ENCODE measurements at places on chromosomes 12 and 14.
A peak's percentile ranks its signal among the peaks of the same experiment; 100 is the strongest.

- DNase-seq: no peak
These were observed 22.3 kb upstream of the ALX1 start for GRCh38 chr12:85257671-85258070.

DNA sequence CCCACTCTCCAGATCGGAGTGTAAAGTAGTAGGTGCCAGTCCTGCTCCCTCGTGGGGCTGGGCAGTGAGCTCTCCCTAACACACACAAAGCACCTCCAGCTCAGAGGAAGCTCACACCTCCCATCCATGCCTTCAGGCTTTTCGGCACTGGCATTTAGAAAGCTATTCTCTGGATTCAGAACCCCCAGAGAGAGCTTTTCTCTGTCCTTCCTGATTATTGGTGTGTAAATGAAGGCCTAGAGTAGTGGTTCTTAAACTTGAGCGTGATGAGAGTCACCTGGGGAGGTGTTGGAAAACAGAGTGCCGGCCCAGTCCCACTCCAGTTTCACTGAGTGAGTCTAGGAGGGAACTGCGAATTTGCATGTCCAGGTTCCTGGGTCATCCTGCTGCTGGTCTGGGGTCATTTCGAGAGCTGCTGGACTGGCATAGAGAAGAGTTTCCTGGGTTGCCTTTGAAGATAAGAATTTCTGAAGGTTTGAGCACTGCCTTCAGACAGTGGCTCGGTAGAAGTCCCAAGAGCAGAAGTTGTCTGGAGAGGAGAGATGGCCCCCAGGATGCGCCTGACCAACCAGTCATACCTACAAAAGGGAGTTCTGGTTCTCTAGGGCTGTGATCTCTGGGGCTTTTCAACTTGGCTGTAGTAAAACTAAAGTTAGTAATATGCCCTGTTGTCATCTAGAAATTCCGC lies 15.1 kb downstream of the CD9 start:
- no peak for DNase-seq

DNA sequence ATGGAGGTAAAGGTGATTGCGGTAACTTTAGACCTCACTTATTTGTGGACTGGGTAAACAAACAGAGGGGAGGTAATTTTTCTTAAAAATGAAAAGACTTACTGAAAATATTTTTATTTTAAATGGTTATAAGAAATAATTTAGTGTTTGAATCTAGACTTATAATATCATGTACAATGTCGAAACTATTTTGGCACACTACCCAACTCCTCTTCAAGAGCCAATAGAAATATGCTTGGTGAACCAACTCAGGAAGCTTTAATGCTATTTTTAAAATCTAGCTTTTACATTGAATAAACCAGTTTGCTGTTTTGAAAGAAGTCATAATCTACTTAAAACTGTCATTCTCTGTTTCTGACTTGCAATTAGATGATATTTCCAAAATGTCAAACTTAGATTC lies 175.8 kb upstream of the NPAS3 start:
- no peak for DNase-seq

- no peak for DNase-seq
These were observed 196.3 kb downstream of the TRHDE start for GRCh38 chr12:72468505-72468904.

DNA sequence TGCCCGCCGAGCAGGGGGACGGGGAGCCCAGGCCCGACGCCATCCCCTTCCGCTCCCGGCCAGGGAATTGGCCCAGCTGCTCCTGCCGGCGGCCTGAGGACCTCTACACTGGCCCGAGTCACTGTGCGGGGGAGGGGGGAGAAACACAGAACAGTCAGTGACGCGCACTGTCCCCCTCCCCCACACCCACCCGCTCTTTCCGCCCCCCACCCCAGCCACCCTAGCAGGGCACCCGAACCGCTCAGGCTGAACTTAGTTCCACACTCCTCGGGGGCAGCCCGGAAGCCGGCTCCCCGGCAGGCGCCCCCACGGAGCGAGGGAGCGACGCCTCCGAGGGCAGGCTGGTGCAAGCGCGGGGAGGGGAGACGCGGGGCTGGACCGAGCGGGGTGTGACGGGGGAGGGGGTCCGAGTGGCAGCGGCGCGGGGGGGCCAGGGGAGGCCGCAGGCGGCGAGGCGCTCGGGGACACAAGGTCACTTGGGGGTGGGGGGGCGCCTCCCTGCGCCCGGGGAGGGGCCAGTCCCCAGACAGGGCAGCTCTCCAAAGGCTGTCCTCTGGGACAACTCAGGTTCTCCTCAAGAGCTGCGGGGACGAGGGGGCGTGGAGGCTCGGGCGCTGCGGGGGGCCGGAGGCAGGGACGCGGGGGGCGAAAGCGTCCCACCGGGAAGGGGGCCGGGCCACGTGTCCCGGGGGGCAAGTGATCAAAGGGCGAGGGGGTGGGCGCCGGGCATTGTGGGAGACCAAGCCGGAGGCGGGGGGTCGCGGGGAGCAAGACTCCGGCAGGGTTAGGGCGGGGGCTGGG lies 648 bp downstream of the CHD4 start:
- no peak for DNase-seq

DNA sequence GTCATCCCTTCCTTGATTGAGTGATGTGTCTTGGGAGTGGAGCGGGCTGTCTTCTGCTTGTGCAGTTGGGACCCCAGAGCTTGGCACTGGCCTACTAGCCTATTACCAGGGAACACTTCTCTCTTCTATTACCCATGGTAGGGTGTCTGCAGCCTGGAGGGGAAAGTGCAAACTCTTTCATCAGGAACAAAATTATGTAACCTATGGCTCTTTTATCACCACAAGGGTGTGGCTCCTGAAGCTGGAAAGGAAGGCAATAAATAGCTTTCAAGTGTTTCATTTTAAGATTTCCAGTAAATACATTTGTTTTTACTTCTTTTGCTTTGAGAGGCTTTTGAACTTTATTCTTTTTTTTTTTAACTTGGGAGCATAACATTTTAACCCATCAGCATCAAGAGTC lies 349.7 kb upstream of the FAR2 start:
- DNase-seq: no peak

DNA sequence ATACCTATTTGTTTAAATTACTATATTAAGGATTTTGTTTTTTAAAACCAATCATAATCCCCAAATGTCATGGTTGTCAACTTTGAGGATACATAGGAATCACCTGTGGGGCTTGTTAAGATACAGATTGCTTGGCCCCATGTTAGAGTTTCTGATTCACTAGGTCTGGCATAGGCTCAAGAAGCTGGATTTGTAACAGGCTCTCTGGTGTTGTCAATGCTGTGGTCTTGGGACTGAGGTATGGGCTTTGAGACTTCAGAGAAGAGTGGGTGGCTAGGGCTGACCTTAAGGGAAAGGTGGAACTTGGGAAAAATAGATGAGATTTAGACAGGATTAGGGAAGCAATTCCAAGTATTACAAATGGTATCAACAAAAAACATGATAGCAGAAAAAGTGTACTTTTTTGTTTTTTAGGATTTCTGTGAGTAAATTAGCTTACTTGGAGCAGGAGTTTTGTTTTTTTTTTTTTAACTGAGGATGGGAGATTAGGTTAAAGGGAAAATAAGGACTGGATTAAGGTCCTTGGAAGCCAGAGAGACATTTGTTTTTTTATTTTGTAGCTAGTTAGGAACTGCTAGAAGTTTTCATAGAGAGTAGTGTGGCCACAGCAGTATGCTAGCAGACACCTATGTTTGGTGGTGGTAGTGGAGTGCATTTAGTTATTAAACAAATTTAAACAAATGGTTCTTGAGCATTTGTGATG lies 88.6 kb downstream of the RAD51B start:
- no peak for DNase-seq

GRCh38 chr12:30989754-30990153 lies 63.2 kb downstream of the TSPAN11 start:
- peak; percentile 91 for DNase-seq

DNA sequence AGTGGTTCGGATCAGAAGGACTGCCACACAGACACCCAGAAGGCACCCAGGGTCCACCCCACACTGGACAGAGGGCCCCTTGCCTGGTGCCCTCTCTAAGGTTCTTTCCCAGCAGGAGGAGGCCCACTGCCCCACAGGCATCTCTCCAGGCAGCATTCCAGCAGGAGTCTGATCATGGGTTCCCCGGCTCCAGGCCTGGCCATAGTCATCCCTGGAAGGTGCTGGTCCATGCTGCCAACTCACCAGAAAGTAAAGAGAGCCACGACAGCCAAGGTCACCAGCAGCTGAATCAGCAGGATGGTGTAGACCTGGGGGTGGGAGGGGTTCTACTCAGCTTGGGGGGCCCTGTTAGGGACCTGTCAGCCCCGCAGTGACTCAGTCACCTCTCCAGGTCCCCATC lies 6.4 kb downstream of the FAIM2 start:
- no peak for DNase-seq

DNA sequence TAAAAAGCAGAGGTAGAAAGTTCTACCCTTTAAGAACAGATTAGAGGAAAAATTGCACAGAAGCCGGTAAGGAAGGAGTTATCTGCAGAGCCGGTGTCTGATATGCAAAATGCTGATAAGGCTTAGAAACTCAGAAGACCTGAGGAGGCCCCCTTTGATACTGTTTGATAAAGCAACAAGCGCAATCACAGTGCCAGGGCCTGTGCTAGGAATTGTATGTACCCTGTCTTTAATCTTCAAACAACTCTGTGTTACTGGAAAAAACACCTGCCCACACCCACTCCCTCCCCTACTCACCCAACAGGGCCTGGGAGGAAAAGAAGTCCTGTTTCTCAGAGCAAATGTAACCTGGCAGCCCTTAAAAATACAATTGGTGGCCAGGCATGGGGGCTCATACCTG lies 112.7 kb upstream of the FUT8 start:
- no peak for DNase-seq

GRCh38 chr12:124556074-124556466 lies 11.3 kb downstream of the NCOR2 start:
- no peak for DNase-seq

DNA sequence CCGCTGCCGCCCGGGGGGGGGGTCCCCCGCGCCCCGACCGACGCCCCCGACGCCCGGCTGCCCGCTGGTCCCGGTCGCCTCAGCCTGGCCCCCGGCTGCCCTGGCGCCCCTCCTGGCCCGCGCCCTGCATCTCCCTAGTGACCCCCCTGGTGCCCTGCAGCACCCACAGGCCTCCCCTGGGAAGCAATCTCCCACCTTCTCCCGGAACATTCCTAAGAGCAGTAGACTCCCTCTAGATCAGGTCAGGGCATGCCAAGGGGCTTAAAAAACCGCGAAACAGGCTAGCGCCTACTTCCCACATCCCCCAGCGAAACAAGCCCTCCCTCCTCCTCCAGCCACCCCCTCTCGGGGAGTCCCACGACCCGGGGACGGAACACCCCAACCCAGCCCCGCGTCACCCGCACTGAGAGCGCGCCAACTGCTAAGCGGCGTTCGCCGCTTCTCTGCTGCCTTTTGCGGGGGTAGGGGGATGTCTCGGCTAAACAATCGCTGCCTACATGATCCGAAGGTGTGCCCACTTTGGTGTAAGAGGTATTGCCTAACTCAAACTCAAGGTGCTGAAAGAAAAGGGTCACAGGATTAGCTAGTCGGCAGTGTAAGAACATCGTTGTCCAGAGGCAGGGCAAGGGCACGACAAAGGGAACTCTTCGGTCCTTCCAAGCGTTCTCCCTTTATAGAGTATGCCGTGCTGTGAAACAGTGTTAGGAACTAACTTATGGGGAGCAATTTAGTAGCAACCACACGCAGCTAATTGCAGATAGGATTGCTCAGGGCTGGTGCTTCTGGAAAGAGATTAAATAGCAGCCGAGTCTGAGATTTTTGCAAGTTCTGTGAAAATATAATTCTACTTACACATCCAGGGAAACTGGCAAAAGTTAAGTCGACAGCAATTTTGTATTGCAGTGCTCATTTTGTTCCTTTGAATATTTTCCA lies 619 bp upstream of the NTN4 start:
- peak; percentile 44 for DNase-seq

GRCh38 chr14:75802486-75802885 lies 141.4 kb downstream of the TTLL5 start:
- DNase-seq: no peak

DNA sequence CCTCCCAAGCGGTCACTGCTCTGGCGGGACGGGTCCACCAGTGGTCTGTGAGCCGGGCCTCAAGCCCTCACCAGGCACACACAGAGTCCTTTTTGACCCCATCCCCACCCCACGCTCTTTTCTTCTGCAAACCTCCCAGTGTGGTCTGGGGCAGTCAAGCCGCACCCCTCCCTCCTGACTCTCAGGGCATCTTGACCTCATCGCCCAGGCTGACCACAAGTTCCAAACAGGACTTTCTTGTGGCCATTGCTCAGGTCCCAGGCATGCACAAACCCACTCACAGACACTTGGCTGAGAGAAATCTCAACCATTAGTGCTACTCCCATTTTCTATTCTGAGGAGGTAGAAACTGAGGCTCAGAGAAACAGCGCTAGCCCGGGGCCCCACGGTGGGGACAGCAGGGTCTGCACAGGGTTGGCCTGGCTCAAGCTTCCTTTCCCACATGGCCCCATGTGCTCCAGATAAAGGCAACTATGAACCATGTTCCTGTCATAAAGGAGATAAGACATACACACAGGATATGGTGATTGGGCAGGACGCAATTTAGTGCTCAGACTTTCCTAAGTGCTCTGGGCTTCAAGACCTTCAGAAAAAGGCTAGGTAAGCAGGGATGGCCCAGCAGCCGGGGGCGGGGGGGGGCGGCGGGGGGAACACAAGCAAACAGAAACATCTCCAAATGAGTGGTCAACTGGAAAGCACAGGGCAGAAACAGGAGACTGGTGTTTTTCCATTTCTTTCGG lies 69.6 kb downstream of the ITPK1 start:
- no peak for DNase-seq

DNA sequence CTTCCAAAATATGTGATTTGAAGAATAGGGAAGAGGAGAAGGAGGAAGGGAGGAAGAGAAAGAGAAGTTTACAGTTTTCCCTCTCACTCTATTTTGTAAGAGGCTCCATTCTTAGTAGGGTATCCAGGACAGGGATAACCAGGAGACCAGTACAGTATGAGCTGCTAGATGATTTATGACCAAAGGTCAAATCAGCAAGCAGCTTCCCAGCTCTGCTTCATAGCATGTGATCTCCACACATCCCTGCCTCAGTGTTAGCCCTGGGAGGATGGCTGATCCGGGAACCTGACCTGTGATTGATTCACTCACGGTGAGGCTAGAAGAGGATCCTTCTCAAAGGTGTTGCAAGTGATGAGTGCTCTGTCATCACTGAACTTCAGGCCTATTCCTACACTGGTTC lies 16.6 kb downstream of the RDH12 start:
- DNase-seq: no peak

- no peak for DNase-seq
These were observed 29.4 kb upstream of the PLD4 start for GRCh38 chr14:104895207-104895785.

GRCh38 chr14:67650694-67651093 lies 23.7 kb downstream of the VTI1B start:
- DNase-seq: no peak

DNA sequence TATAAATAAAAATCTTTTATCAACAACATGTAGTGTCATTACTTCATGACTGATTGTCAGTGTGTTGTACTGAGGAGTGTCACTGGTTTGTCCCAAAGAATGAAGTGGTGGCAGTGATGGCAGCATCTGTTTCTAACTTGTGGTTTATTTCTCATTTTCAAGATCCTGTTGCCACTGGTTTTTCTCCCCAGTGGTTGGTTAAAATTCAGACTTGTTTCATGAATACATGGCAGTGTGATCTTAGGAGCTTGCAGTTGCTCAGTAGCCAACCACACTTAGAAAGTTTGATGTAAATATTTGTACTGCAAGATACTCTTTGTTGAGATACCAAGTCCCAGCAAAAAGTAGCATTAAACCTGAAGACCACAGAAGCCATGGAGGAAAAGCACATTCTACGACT lies 69.8 kb downstream of the PLEKHA5 start:
- no peak for DNase-seq

GRCh38 chr12:32264961-32265360 lies 134.4 kb upstream of the FGD4 start:
- DNase-seq: peak; percentile 97

- no peak for DNase-seq
These were observed 68.3 kb downstream of the KDM2B start for GRCh38 chr12:121512561-121512960.

Measured in NCI-H524 (cell line).